ENCODE measurements at places on chromosomes 5 and 9. TPM values are rescaled to one million over a fixed set of nuclear protein-coding genes. Genes with fewer than 3 reads are reported as not detected.

PTGS1 gene
- total RNA-seq, result 2.6 TPM

RALGPS1 gene
- 9.4 TPM for total RNA-seq

GFI1B gene
- total RNA-seq, result 1.0 TPM

IL3 gene
- total RNA-seq, result not detected

CA9 gene
- under 0.01 TPM for total RNA-seq

C5orf34 gene
- total RNA-seq, result 3.7 TPM

FGF10 gene
- total RNA-seq, result 4.7 TPM

OBP2A gene
- not detected for total RNA-seq

C5 gene
- total RNA-seq, result 9.9 TPM

LHX3 gene
- not detected for total RNA-seq

GRIN1 gene
- not detected for total RNA-seq

XPA gene
- total RNA-seq, result 8.9 TPM

CRHBP gene
- not detected for total RNA-seq

DMRT3 gene
- total RNA-seq, result under 0.01 TPM
